ENCODE measurements at places on chromosomes 3 and 15.
A peak's percentile ranks its signal among the peaks of the same experiment; 100 is the strongest.

DNA sequence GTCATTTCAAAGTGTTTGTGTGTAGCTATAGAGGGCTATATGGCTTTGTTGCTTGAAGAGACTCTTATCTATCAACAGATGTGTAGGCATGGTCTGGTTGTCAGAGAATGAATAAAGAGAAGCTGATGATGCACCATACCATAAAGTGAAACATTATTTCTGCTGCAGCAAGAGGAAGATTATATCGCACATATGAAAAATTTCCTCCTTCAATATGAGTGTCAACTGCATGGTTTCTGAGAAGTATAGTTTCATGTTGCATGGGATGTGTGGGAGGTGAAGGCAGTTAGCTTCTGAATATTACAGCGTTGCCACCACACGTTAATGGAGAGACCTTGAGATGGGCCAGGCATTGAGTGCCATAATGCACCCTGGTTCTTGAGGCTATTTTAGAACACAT is 217.9 kb downstream of the SATB1 start:
- peak; percentile 17 for DNase-seq

- peak; percentile 52 for DNase-seq
Observed at GRCh38 chr3:158091531-158091930, 14.7 kb downstream of the SHOX2 start.

DNA sequence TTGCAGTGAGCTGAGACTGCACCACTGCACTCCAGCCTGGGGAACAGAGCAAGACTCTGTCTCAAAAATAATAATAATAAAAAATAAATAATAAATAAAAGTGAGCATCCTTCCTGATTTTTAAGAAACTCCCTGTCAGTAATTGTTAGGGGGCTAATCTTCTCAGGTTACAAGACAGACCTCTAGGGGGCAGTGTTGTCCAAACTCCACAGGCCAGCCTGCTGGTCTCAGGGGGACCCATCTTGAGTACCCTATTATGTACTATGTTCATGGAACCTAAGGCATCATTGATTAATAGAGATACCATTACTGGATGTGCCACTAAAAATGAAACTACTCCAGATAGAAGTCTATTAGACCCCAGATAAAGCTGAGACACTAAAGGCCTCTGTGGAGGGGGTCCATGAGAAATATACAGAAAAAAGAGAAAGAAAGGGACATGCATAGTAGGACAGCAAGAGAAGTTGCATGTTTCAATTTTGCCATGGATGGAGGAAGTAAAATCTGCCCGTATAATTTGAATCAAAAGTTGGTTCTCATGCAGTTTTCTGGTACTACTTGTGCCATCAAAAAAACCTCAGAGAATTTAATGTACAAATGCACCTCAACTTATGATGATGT is 85.5 kb upstream of the CDV3 start:
- DNase-seq, result peak; percentile 71

DNA sequence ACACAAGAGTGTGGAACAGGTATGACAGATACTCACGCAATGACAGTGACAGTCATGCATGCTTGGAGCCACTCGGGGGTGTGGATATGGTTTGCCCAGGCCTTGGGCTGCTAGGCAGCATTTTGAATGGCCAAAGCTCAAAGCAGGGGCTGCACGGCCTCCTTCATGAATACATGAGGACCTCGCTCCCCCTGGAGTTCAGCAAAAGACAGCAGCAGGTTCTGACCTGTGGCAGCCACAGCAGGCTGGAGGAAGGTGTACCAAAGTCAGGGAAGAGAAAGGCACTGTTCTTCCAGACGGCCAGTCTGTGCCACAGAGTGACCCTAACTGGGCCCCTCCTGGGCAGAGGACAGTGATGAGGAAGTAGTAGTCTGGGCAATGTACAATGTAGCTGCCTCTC is 88.2 kb upstream of the C2CD4B start:
- DNase-seq, result no peak

- DNase-seq, result no peak
Observed at GRCh38 chr3:55511895-55512570, 24.9 kb upstream of the WNT5A start.

DNA sequence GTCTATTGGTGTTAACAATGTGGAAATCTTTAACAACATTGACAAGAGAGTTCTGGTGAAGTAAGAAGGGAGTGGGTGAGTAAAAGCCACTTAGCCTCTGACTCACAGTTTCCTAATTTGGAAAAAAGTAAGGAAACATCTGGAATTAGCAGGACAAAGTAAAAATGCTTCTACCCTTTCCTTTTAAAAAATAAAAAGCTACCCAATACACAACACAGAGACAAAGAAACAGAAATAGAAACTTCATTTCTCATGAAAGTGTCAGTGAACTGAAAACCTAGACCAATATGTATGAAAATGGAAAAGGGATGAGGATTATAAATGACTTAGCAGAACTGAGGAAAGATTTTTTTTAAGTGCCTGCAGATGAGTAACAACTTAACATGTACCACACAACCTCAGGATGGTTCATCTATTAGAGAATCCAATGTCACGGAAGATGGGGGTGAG is 65.4 kb downstream of the SSR3 start:
- DNase-seq, result no peak

- peak; percentile 5 for DNase-seq
Observed at GRCh38 chr3:115792206-115792955, 169.1 kb downstream of the GAP43 start.

GRCh38 chr15:25989327-25989726 is 126.2 kb upstream of the ATP10A start:
- peak; percentile 8 for DNase-seq

- no peak for DNase-seq
Observed at GRCh38 chr15:87741350-87741749, 515.2 kb downstream of the NTRK3 start.

DNA sequence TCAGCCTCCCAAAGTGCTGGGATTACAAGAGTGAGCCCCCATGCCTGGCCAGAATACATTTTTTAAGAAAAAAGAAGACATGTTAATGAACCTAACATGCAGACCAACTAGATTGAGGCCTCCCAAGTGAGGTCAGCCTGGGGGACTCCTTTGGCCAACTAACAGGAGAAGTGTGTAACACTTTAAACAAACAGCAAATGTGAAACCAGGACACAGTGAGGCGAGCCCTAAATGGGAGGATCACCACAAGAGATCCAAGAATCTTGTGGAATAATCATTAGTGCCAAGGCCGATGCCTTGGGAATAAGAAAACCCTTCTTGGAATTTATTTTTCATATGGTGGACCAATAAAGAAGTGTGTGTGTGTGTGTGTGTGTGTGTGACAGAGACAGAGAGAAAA is 73.9 kb downstream of the ATP10A start:
- DNase-seq, result no peak

DNA sequence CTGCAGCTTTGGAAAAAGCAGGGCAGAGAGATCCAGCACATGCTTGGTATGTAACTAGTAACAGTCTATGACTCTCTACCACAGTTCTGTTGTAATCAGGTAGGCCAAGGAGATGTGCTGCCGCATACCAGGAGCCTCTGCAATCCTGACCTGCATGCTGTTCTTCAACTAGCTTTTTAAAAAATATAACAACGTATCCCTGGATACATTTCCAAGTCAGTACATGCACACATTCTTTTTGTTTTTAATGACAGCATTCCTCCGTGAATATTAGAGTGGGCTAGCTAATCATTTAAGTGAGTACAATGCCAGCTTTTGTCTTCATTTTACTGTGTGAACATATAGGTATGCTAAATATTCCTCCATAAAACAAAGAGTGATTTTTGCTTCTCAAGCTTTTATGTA is 437.8 kb downstream of the RBMS3 start:
- DNase-seq, result no peak

DNA sequence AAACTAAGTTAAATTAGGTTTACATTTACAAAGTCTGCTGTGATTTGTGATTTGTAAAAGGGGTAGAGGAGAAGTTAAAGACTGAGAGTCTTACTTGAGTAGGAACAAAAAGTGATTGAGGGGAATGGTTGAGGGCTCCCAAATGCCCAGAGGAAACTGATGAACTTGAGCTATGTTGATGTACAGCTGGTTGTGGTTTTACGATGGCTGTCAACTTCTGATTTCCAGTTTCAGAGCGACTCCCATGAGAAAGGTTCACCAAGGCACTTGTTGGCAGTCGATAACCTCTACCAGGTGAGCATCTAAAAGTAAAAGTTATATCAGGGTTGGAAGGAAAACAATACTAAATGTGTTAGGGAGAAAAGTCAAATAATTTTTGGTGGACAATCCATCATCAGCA is 91.0 kb downstream of the XRN1 start:
- DNase-seq, result no peak

DNA sequence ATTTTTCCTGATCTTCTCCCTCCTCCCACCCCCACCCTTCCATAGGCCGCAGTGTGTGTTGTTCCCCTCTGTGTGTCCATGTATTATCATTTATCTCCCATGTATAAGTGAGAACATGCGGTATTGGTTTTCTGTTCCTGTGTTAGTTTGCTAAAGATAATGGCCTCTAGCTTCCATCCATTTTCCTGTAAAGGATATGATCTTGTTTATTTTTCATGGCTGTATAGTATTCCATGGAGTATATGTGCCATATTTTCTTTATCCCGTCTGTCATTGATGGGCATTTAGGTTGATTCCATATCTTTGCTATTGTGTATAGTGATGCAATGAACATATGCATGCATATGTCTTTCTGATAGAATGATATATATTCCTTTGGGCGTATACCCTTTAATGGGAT is 173.3 kb upstream of the NAALADL2 start:
- DNase-seq, result no peak
